ENCODE measurements at places on chromosomes 13 and 19.

- DNase-seq: no peak
Measured at GRCh38 chr13:113292021-113292862, 4.8 kb upstream of the LAMP1 start.

GRCh38 chr13:23718996-23719395 lies 148.8 kb downstream of the TNFRSF19 start:
- no peak for DNase-seq

DNA sequence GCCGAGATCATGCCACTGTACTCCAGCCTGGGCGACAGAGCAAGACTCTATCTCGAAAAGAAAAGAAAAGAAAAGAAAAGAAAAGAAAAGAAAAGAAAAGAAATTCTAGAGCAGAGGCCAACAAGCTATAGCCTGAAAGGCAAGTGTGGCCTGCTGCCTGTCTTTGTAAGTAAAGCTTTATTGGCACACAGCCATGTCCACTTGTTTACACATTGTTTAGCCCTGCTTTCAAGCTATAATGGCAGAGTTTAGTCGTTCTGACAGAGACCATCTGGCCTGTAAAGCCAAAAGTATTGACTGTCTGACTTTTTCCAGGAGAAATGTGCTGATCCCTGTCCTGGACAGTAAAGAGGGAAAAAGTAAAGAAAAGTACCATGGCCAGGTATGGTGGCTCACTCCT lies 18.3 kb downstream of the NWD1 start:
- no peak for DNase-seq

DNA sequence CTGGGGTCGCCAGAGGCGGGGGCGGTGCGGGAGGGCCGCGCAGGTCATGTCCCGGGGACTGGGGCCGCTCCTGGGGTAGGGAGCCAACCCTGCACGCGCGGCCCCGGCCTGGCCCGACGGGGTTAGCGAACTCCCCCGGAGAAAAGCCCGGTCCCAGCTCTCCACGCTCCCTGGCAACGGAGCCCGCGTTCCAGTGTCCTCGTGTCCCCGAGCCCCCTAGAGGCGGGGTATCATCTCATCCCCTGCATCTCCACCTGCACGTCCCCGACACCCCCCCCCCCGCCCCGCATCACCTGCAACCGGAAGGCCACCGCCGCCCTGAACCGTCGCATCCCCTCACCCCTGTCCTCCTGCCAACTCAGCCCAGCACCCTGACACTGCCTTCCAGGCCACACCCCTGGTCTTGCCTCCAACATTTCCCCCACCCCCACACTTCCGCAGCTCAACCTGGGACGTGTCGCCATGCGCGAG lies 2.7 kb downstream of the WDR88 start:
- DNase-seq: no peak

GRCh38 chr19:57436417-57436816 lies 1.3 kb downstream of the ZNF749 start:
- DNase-seq: no peak

DNA sequence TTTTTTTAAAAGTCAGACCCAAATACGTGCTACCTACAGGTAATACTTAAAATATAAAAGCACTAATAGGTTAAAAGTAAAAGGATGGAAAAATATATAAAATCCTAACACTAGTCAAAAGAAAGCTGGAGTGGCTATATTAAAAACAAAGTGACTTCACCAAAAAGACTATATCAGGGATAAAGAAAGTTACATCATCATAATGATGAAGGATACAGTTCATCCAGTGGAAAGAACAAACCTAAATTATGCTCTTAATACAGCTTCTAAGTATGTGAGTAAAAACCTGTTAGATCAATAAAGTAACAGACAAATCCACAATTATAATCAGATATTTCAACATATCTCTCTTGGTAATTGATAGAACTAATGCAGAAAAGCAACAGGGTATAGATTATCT lies 1.1 kb upstream of the ZNF780B start:
- no peak for DNase-seq

DNA sequence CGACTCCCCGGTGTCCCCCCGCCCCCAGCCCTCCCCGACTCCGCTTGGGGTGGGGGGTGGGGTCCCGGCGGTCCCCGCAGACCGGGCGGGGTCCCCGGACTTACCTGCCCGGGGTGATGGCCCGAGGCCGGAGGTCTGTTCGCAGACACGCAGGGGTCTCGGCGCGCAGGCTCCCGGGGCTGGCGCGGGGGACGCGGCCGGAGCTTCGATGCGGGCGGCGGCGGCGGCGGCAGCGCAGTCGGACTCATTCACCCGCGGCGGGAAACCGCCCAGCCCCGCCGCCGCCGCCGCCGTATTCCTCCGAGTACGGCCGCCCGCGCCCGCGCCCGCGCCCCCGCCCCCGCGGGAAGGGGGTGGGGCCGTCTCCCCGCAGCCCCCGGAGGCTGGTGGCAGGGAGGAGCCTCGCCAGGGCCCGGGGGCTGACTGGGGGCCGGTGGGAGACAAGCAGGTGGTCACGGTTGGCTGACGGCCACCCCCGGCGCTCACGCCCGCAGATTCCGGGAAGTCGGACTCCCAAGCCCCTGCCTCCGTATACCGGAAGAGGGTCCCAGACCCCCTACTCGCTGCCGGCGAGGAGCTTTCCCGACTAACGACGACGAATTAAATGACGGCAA lies at the start of gene C2CD4C:
TSS of gene C2CD4C (minus strand) at position 246 of the 614 bp plus-strand sequence. CDS start 786 bp downstream, outside the sequence.
- no peak for DNase-seq

DNA sequence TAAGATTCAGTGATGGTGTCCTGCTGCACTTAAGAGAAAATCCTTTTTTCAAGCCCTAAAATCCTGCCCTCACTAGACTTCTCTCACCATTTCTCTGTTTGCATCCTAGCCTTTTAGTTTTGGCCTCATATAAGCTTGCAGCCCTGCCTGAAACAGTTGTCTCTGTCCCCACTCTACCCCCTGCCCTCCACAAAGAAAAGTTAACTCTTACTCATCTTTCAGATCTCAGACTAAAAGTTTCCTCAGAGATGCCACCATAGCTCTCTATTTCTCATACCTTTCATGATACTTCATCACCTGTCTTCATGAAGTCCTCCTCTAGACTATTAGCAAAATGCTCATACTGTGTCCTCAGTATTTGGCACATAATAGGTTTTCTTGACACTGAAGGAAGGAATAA lies 33.1 kb downstream of the ITM2B start:
- no peak for DNase-seq

- DNase-seq: no peak
Measured at GRCh38 chr13:33489563-33489962, 204.0 kb upstream of the STARD13 start.

DNA sequence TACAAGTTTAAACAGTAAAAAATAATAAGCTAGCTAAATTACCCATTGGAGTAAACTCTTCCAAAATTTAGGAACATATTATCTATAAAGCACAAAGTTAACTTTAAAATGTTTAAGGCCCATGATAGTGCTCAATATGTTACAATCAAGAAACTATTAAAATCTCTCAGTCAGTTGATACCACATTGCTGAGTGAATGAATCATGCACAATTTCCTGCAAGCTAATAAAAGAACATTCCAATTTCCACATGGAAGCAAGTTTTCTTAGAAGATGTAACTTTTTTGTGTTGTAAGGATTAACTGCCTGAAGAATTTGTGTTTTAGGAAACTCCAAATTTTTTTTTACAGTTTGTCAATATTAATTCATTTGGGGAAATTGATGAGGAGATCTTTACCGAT lies 666.6 kb downstream of the SLITRK1 start:
- no peak for DNase-seq

DNA sequence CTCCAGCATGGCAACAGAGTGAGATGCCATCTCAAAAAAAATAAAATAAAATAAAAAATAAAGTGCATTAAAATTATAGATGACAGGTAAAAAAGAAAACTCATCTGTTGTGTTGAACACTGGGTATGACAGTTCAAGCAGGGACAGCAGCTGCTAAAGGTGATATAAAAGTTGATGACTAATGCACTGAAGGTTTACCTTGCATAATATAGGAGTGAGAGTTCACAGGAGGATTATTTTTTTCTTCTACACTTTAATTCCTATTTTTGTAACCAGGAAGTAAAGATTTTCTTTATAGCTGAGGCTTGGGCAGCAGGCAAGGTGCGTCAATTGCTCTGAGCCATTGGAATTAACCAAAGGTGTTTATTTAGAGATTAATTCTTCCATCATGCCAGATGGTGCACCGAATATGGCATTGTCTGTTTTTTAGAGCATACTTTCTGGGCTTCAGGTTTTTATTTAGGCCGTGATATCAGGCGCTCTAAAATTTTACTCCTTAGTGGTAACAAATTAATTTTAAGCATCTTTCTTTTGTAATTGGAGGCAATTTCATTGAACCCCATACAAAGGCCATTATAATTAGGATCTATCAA lies 337.0 kb upstream of the SLC10A2 start:
- no peak for DNase-seq

GRCh38 chr13:50797091-50797490 lies 46.4 kb downstream of the DLEU7 start:
- DNase-seq: no peak

DNA sequence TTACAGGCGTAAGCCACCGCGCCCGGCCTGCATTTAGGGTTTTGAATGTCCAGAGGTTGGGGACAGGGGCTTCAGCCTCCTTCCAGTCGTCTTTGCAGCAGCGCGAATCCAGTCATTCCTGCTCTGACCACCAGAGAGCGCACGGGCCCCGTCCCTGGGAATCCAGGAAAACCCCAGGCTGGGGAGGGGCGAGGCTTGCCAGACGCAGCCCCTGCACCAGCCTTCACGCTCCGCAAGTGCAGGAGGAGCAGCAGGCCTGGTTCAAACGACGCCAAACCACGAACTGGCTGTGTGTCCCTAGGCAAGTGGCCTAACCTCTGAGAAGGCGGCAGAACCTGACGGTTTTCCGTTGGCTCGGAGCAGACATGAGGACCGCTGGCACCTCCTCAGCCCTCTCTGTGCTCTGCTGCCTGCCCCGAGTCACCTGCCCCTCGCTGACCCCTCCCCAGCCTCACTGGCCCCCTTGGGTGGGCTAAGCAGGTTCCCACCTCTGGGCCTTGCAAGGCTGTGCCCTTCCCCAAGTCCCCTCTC lies 2.0 kb upstream of the RNF126 start:
- DNase-seq: peak; percentile 54

- DNase-seq: no peak
Measured at GRCh38 chr19:46958532-46958931, 61.1 kb upstream of the NPAS1 start.

DNA sequence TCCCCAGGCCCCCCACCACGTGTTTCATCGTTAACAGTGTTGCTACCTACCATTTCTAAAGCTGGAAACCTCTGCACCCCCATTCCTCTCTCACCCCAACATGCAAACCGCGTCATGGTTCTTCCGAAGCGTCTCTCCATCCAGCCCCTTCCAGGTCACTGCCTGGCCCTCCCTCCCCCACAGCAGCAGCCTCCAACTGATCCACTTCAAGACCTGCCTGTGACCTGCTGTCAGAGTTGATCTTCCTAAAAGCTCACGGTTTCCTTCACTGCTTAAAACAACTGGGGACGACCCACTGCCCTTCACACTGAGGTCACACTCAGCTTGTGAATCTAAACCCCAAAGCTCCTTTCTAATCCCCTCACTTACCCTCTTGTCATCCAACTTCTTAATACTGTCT lies 47.7 kb downstream of the STK24 start:
- no peak for DNase-seq

DNA sequence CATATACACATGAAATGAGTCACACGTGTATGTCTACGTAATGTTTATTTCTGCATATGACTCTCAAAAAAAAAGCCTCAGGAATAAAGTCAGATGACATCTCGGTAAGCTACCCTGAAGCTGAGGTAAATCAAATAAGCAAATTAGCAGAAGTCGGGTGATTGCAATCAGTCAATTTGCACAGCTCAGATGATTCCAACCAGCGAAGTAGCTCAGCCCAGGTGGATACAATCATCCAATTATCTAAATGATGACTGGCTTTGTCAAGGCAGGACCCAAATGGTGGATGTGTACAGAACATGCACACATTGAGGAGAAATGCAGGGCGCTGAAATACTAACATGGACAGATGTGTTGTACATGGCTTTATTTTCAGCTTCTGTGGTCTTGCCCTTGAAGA lies 148.5 kb downstream of the ZNF486 start:
- no peak for DNase-seq

DNA sequence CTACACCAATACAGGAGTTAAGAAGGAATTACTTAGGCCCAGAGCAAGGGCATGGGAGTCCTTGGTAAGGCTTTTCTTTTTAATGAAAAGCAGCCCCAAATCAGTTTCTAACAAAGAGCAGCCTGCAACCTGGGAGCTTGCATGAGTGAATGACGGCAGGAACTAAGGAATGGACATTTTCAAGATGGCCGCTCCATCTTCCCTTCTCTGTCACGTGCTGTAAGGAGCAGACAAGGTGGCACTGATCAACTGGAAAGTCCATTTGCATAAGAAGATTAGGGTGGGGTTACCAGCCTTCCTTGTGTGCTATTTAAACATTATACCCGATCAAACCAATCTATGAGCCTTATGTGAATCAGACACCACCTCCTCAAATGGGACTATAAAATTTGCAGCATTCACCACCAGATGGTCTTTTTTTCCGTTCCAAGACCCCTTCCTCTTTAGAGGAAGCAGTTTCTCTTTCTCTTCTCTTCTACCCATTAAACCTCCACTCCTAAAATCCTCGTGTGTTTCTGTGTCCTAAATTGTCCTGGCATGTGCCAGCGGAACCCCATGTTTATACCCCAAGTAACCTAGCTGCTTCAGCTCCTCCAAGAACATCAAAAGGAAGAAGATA lies 2.8 kb upstream of the SIGLECL1 start:
- DNase-seq: no peak

DNA sequence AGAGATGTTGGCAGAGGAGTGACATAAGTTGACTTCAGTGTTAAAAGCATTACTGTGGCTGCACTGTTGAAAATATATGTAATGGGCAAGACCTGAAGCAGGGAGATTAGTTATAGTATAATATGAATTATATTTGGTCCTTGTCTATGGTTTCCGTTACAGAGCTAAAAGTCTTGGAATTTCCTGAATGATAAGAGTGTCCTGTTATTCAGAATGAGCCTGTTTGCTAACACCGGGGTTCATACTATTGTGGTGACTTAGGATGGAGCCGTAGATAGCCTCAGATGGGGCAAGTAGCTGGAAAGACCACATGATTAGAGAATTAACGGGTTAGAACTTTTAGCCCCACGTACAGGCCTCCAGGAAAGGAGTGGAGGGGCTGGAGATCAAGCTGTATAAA lies 5.7 kb downstream of the USPL1 start:
- no peak for DNase-seq

- no peak for DNase-seq
Measured at GRCh38 chr19:8481616-8482015, 20.8 kb downstream of the PRAM1 start.

DNA sequence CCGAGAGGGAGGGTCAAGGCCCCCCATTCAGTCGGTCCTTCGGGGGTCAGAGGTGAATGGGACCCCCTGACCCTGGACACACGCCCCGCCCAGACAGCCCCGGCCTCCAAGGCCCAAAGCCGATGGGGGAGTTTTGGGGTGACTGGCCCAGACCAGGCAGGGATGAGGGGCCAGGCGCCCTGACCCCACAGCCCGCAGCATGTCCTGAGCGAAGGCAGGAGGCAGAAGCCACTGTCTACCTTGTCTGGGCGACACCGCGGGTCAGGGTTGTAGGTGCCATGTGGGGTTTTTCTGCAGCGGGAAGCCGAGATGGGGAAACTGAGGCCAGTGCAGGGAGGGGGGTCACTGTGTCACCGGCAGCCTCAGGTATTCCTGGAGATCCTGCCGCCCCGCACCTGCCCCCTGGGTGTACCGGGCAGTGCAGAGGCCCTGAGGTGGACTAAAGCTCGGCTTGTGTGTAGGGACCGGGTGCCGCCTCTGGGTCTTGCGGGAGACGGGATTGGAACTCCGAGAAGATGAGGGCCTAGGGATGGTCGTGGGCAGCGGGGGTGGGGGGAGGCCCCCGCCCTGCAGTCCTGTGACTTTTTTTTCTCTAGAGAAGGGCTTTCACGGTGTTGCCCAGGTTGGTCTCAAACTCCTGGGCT lies 8.5 kb downstream of the ARID3A start:
- no peak for DNase-seq

GRCh38 chr13:83733293-83733692 lies 149.0 kb downstream of the SLITRK1 start:
- DNase-seq: no peak

Measured in left renal pelvis (tissue), 4 donors.